ENCODE measurements at places on chromosomes 2 and 18.

GRCh38 chr18:79071503-79072210, 2.5 kb downstream of the ATP9B start:
- DNase-seq = no peak

- no peak for DNase-seq
These were observed 1088.1 kb downstream of the TSN start for GRCh38 chr2:122843503-122843902.

DNA sequence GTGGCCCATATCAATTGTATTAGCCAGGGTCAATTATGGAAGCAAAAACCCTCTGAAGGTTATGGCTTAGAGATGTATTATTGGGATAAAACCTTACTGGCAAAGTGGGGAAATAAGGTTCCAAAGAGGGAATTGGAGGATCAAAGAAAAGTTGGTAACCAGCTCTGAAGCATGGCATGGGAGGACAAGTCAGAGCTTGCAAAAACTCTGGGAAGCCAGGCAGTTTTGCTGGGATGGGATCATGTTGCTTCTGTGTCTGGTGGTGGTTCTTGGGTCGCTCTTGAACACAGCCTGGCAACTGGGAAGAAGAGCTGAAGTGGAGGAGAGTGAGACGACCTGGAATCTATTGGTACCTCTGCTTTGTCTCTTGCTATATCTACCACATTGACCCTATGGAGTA, 162.6 kb downstream of the PMAIP1 start:
- no peak for DNase-seq

DNA sequence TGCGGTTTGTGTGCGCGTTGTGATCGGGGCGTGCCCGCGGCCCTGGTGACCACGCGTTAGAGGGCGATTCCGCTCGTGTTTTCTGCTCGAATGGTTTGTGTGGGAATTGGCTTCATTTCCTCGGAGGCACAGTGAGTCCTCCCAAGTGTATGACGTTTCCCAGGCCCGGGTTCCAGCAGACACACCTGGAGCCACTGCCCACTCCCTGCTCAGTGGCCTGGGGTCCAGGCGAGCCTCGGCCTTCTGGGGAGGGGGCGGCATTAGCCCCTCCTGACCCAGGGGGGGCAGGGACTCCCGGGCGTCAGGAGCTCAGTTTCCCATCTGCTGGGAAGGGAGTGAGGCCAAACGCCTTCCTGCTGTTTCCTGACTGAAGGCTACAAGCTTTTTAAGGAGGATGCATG, 92.1 kb downstream of the NFATC1 start:
- DNase-seq = no peak

- no peak for DNase-seq
These were observed 44.4 kb upstream of the TWSG1 start for GRCh38 chr18:9290156-9290555.

Measured in stimulated activated CD4-positive, alpha-beta T cell treated with anti-CD3 and anti-CD28 coated beads, Interleukin-12 subunit alpha, Interleukin-12 subunit beta, amount 100 ng/mL, for 24 hours (primary cell).